Renal pelvis (tissue), 12 donors: ENCODE measurements at places on chromosomes 16 and 17. TPM values are rescaled to one million over a fixed set of nuclear protein-coding genes. Genes with fewer than 3 reads are reported as not detected.
A peak's percentile ranks its signal among the peaks of the same experiment; 100 is the strongest.

DNA sequence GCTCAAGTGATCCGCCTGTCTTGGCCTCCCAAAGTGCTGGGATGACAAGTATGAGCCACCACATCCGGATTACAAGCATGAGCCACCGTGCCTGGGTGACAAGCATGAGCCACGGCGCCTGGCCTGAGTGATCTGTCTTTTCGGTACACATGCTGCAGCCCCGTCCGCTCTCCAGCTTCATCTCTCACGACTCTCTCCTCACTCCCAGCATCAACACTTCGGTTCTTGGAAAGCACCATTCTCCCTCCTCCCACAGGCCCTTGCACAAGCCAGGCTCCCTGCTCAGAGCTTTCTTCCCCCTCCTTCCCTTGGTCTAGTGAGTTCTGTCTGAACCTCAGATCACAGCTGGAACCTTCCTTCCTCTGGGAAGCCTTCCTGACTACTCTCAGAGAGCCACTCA is 6.5 kb upstream of the NCBP3 start:
- no peak for DNase-seq

GRCh38 chr17:63402431-63403212 is 43.5 kb downstream of the CYB561 start:
- DNase-seq, result no peak

FA2H gene
- 3.9 TPM for polyA plus RNA-seq

CDH1 gene
- 116 TPM for polyA plus RNA-seq

NHERF1 gene
- polyA plus RNA-seq, result 194 TPM

GRCh38 chr17:37742116-37742761 is 2.6 kb downstream of the HNF1B start:
- peak; percentile 27 for DNase-seq

GRCh38 chr17:12256380-12256995 is 235.8 kb downstream of the MAP2K4 start:
- peak; percentile 58 for DNase-seq

KRT33B gene
- not detected for polyA plus RNA-seq

GRCh38 chr17:17036524-17036998 is 5.7 kb upstream of the MPRIP start:
- DNase-seq, result no peak

GRCh38 chr17:497241-498034 is 144.8 kb upstream of the RPH3AL start:
- no peak for DNase-seq

DNA sequence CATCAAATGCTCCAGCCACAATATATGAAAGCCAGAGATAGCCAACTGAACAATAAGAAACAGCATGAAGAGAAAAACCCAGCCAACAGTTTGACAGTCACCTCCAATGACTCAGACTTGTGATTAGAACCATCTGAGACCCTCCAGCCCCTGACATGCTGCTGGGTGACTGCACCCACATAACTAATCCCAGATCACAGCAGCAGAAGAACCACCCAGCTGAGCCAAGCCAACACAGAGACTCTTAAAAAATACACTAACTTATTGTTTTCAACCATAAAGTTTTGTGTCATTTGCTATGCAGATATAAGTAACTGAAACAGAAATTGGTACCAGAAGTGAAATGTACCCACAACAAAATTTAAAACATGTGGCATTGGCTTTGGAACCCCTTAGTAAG is 314.3 kb upstream of the DYNLRB2 start:
- DNase-seq, result no peak

- DNase-seq, result no peak
Measured at GRCh38 chr17:32903774-32904673, 23.9 kb upstream of the TMEM98 start.

SPNS2 gene
- 44.2 TPM for polyA plus RNA-seq

PVALEF gene
- 0.90 TPM for polyA plus RNA-seq

DNA sequence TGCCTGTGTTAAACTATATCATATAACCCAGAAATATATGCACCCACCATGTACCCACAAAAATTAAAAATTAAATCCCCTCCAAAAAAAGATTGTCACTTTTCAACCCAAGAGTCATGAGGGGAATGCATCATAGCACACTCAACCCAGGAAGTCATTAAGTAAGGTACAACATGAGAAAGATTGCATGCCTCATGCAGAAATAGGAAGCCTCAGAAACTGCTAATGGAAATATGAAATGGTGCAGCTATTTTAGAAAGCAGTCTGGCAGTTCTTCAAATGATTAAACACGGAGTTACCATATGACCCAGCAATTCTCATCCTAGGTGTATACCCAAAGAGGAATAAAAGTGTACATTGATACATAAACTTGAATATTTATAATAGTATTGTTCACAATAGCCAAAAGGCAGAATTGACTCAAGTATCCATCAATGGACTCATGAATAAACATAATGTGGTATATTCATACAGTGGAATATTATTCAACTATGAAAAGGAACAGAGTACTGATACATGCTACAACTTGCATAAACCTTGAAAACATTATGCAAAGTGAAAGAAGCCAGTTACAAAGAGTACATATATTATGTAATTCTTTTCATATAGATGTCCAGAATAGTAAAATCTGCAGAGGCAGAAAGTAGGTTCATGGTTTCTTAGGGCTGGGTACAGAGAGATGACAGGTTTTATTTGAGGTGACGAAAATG is 70.4 kb downstream of the TMEM100 start:
- DNase-seq, result no peak

GRCh38 chr17:48051706-48052486 is 3.7 kb downstream of the NFE2L1 start:
- DNase-seq, result peak; percentile 70

TNFSF13 gene
- polyA plus RNA-seq, result 13.5 TPM

- DNase-seq, result no peak
Measured at GRCh38 chr17:33977729-33978514, 277.2 kb upstream of the CCL2 start.

DNA sequence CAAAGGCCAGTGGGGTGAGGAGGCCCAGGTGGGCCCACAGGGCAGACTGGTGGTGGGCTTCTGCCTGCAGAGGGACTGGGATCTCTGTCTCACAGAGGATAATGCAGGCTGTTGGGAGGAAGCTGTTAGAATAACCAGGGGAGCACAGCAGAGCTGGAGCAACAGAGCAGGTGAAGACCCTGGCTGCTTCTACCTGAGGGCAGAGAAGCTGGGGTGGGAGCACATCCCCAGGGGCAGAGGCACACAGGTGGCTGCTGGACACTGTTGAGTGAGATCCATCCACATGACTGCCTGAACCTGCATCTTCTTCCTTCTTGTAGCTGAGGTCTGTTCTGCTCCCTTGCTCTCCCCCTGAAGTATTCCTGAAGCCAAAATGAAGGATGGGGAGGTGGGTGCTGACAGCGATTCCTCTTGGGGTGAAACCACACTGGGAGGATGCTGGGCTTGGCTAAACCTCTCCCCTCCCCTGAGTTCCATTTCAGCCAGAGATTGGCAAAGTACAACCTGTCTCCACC is 1725.0 kb downstream of the TP53TG3F start:
- no peak for DNase-seq

DNA sequence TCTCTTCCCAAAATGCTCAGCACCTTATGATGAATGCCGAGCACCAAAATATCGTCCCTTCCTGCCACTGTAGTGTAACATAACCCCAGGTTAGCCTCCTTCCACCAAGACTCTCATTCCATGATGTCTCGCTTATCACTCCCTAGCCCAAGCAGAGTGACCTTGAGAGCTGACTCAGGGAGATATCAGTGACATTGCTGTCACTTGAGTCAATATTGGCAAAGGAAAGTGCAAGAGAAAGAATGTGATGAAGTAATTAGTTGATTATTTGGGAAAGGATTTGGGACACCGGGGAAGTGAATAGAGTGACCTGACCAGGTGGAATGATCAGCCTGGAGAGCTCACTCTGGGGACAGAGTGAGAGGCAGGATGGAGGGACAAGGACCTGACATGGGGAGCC is 2.6 kb upstream of the ANKFN1 start:
- no peak for DNase-seq

GRCh38 chr17:40452216-40452787 is 9.1 kb downstream of the IGFBP4 start:
- DNase-seq, result no peak

GRCh38 chr17:10756619-10757018 is 26.8 kb upstream of the TMEM220 start:
- no peak for DNase-seq
